ENCODE measurements at places on chromosomes 7 and 10. TPM values are rescaled to one million over a fixed set of nuclear protein-coding genes. Genes with fewer than 3 reads are reported as not detected.
A peak's percentile ranks its signal among the peaks of the same experiment; 100 is the strongest.

The BMI1 gene
- total RNA-seq: 73.1 TPM

The PRPS1L1 gene
- not detected for total RNA-seq

The IMMP2L gene
- 14.1 TPM for total RNA-seq

The CAMK2B gene
- not detected for total RNA-seq

The NKX2-3 gene
- total RNA-seq: not detected

The ST8SIA6 gene
- 0.88 TPM for total RNA-seq

The IFIT1B gene
- not detected for total RNA-seq

DNA sequence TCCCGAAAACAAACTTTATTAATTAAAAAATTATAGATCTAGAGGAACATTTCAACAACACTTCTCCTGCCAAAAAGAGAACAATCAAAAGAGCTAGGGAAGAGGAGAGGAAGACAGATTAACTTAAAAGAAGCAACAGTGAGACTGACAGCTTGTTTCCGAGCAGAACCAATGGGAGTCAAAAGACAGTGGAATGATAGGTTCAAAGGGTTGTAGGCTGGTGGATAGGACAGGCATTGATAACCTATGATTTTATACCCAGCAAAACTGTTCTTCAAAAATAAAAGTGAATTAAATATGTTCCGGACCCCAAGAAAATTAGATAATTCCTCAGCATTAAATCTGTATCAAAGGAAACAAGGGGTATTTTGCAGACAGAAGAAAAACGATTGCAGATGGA is 207.6 kb downstream of the MAD1L1 start:
- peak; percentile 8 for DNase-seq
- no peak overlapping the region for H3K4me3 ChIP-seq
- no peak overlapping the region for H3K27ac ChIP-seq

DNA sequence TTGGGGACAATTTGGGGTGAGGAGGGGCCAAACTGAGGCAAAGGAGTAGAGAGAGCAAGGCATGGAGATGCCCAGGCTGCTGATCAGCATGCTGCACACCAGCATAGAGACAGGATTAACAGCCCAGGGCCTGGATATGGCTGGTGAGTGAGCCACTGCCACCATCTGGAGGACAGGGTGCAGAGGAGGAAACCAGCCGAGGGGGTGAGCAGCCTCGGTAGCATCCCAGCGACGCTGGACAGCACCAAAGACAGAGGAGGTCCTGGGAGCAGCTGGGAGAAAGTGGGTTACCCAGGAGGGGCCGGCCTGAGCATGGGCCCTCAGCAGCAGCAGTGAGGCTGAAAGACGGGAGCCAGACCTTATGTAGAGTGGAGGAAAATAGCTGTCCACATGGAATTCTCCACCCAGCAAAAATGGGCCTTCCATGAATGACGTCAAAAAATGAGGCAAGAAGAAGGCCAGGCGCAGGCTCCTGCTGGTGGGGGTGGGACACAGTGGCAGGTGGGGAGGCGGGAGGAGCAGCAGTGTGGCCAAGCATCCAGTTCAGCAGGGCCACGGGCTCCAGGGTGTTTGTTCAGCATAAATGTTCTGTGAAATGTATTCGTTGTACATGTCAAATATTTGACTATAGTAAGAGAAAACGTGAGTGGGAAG is 16.7 kb downstream of the RET start:
- no peaks in the 10 kb centered on the region for H3K27me3 ChIP-seq
- no peaks in the 10 kb centered on the region for H3K36me3 ChIP-seq
- peak; percentile 86 for DNase-seq
- H3K4me1 ChIP-seq: no peaks in the 10 kb centered on the region
- no peak overlapping the region for H3K27ac ChIP-seq

DNA sequence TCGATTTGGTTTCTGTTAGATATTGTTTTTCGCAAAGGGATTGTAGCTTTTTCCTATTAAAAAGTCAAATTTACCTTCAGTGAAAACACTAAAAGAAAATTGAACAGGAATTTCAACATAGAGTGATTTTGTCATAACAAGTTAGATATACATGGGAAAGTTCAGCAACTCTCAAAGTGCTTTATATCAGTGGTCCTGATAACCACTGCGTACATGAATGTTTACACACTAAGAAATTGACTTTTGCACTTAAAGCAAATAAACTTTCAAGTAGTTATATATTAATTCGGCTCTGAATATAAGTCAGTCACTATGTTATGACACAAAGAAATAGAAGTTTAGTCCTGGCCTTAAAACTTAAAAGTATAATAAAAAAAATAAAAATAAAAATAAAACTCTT is 101.3 kb upstream of the DKK1 start:
- no peak overlapping the region for H3K27ac ChIP-seq
- H3K4me3 ChIP-seq: no peak overlapping the region
- no peak for DNase-seq
- H3K36me3 ChIP-seq: no peaks in the 10 kb centered on the region
- H3K4me1 ChIP-seq: no peaks in the 10 kb centered on the region

GRCh38 chr7:44284881-44285541 is 40.4 kb downstream of the CAMK2B start:
- H3K4me3 ChIP-seq: no peak overlapping the region
- peak; percentile 87 for DNase-seq
- H3K4me1 ChIP-seq: peaks cover 15% of the 10 kb centered on the region
- H3K27ac ChIP-seq: no peak overlapping the region
- no peaks in the 10 kb centered on the region for H3K36me3 ChIP-seq
- no peaks in the 10 kb centered on the region for H3K27me3 ChIP-seq

GRCh38 chr7:115906731-115907130 is 123.8 kb downstream of the TFEC start:
- H3K4me1 ChIP-seq: no peaks in the 10 kb centered on the region
- H3K27me3 ChIP-seq: no peaks in the 10 kb centered on the region
- H3K27ac ChIP-seq: no peak overlapping the region
- no peak overlapping the region for H3K4me3 ChIP-seq
- no peaks in the 10 kb centered on the region for H3K36me3 ChIP-seq
- DNase-seq: no peak

DNA sequence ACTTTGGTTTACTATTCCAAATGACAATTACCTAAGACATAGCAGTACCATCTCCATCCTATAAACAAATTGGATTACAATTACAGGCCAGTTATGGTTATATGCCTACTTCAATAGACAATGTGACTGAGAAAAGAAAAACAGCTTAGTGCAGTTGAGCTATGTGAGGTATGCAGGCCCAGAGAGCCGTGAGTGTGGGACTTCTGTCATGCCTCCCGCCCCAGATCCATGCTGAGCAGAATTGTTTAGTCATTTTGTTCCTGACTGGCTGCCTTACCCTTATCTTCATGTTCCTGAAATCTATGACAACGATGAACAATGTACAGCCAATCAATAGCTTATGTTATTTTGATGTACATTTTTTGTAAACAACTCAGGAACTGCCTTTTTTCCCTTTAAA is 21.7 kb downstream of the LARP4B start:
- peaks cover 5% of the 10 kb centered on the region for H3K4me1 ChIP-seq
- peak overlapping the region; percentile 52 for H3K27ac ChIP-seq
- H3K36me3 ChIP-seq: peaks cover 16% of the 10 kb centered on the region
- no peak overlapping the region for H3K4me3 ChIP-seq

DNA sequence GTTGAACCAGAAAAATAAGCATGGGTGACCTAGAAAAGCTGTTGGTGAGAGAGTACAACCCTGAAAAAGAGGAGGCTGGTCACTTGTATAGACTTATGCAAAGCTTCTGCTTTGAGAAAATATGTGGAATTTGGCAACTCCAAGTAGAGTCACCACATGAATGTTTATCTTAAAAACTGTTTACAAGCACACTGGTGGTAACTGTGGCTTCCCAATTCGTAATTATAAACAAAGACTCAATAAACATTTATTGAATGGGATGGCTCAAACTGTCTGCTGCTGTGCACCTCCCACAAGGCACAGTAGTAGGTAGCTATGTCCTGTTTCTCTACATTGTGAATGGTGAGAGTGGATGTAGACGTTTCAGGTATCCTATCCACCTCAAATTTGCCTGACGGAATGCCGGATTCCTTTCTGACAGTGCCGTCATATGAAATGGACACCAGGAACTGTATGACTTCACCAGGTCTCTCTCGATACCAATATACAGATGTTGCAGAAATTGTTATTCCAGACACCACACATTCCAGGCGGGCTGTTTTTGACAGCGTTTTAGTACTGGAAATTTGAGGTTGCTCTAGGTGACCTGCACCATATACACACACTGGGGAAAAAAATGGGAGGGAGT is 43.4 kb upstream of the TARP start:
- peaks cover 18% of the 10 kb centered on the region for H3K4me1 ChIP-seq
- no peaks in the 10 kb centered on the region for H3K27me3 ChIP-seq

DNA sequence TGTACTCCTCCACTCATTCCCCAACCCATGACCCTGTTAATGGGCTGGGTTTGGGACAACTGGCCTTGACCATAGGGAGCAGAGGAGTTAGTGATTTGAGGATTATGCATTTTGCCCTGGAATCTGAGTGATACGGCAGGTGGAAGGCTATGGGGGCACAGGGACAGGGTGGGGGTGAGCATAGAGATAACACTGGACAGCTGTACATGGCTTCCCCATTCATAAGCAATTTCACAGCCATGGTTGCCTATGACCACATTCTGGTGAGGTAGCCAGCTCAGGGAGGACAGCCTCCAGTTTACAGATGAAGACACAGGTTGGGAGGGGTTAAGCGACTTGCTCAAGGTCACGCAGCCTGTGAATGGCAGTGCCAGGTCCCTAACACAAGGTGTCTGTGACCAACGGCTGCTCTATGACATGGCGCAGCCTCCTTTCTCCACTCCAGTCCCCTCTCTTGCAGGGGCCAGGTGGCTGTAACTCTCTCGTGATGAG is 319.5 kb downstream of the PLXNA4 start:
- no peaks in the 10 kb centered on the region for H3K4me1 ChIP-seq
- H3K4me3 ChIP-seq: no peak overlapping the region
- no peaks in the 10 kb centered on the region for H3K36me3 ChIP-seq
- DNase-seq: no peak

DNA sequence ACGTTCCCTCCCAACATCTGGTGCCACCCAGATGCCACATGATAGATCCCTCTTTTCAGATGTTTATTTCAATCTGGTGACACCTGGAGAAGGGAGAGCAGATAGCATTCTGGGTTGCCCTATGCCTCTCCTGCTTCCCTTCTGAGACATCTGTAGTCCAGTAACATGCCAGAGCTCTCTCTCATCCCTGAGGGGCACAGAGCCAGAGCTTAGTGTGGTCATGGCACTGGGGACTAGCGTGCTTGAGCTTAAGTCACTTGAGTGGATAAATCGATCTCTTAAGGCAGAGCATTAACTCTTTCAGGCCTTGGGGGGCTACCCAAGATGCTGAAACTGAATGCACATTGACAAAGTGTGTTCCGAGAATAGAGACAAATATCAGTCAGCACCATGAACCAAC is 47.9 kb downstream of the WNT2 start:
- no peak overlapping the region for H3K27ac ChIP-seq
- peaks cover 12% of the 10 kb centered on the region for H3K4me1 ChIP-seq
- no peak overlapping the region for H3K4me3 ChIP-seq
- DNase-seq: no peak

DNA sequence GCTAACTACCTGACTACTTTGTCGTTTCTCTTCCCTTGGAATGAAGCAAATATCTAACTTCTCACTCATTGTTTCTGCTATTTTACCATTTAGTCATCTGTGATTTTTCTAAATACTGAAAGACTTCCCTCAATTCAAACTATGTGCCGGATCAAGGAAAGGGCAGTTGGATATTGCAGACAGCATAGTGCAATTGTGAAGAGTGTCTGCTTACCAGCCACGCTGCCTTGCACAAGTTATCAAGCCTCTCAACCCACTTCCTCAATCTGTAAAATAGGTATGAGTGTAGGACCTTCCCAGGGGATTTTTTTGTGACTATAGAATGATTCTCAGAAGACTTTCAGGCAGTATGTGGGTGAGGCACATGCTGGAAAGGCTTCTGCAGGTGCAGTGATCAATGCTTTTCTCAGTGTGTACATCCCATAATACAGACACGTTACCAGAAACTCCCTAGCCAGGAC is 54.3 kb downstream of the EGFR start:
- peak overlapping the region; percentile 85 for H3K27ac ChIP-seq
- no peaks in the 10 kb centered on the region for H3K36me3 ChIP-seq
- H3K4me3 ChIP-seq: no peak overlapping the region

- H3K4me3 ChIP-seq: no peak overlapping the region
- H3K27ac ChIP-seq: no peak overlapping the region
- H3K27me3 ChIP-seq: no peaks in the 10 kb centered on the region
- H3K4me1 ChIP-seq: no peaks in the 10 kb centered on the region
- no peaks in the 10 kb centered on the region for H3K36me3 ChIP-seq
- DNase-seq: no peak
These were observed 362.2 kb upstream of the SHH start for GRCh38 chr7:156174428-156174827.

GRCh38 chr10:57482259-57482658 is 785.4 kb downstream of the IPMK start:
- no peak overlapping the region for H3K4me3 ChIP-seq
- H3K4me1 ChIP-seq: no peaks in the 10 kb centered on the region
- H3K36me3 ChIP-seq: no peaks in the 10 kb centered on the region

- no peak overlapping the region for H3K4me3 ChIP-seq
- H3K36me3 ChIP-seq: no peaks in the 10 kb centered on the region
- peak; percentile 86 for DNase-seq
- H3K4me1 ChIP-seq: peaks cover 4% of the 10 kb centered on the region
- H3K27ac ChIP-seq: no peak overlapping the region
- H3K27me3 ChIP-seq: peaks cover 29% of the 10 kb centered on the region
These were observed 29.6 kb upstream of the FAM20C start for GRCh38 chr7:162632-163297.

DNA sequence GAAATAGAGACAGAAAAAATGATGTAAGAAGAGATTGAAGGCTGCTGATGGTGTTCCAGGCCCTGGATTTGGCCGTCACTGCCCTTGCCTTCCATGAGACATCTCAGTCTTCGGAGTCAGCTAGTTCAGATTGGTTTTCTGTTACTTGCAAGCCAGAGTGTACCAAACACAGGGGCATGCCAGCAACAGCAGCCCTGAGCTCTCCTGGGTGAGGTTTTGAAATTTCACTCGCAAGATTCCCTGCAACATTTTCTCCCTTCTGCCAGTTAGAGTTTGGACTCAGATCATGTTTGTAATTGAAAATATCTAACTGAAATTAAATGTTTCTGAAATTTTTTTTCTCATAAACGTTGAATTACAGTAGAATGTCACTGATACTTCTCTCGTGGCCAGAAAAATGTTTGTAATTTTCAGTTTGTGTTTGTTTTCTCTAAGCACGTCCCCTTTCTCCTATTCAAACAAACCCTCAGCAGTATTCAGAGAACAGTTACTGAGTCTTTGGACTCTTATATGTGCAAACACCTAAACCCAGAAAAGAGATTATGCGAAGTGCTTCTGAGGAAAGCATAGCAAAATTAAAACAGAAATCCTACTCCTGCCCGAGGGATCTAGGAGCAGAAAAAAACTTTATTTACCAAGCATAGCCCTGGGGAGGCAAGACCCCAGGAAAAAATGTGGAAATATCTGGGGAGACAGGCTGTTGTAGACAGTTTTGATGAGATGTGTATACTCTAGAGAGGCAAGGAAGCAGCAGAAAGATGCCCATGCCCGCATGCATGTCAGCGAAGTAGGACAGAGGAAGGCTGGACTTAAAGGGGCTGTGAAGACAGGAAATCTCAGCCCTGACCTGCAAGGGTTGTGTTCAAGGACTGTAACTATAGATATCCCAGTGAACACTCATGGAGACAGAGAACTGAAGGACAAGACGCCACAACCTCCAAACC is 43.0 kb upstream of the NAMPT start:
- no peak overlapping the region for H3K4me3 ChIP-seq
- H3K27ac ChIP-seq: no peak overlapping the region
- no peak for DNase-seq
- peaks cover 26% of the 10 kb centered on the region for H3K4me1 ChIP-seq
- no peaks in the 10 kb centered on the region for H3K36me3 ChIP-seq

GRCh38 chr10:47060356-47060755 is 149.1 kb downstream of the PTPN20 start:
- no peaks in the 10 kb centered on the region for H3K36me3 ChIP-seq
- H3K27me3 ChIP-seq: peaks cover 4% of the 10 kb centered on the region
- no peak overlapping the region for H3K27ac ChIP-seq
- peaks cover 14% of the 10 kb centered on the region for H3K4me1 ChIP-seq
